Activated T-cell treated with anti-CD3 and anti-CD28 coated beads, Interleukin-2, amount 50 U/mL, for 4 hours (primary cell): ENCODE measurements at places on chromosomes 16 and 17.

GRCh38 chr16:60930291-60930690 is 1105.9 kb downstream of the CDH8 start:
- no peak for DNase-seq

GRCh38 chr16:78800523-78800922 is 701.1 kb downstream of the WWOX start:
- DNase-seq, result no peak

DNA sequence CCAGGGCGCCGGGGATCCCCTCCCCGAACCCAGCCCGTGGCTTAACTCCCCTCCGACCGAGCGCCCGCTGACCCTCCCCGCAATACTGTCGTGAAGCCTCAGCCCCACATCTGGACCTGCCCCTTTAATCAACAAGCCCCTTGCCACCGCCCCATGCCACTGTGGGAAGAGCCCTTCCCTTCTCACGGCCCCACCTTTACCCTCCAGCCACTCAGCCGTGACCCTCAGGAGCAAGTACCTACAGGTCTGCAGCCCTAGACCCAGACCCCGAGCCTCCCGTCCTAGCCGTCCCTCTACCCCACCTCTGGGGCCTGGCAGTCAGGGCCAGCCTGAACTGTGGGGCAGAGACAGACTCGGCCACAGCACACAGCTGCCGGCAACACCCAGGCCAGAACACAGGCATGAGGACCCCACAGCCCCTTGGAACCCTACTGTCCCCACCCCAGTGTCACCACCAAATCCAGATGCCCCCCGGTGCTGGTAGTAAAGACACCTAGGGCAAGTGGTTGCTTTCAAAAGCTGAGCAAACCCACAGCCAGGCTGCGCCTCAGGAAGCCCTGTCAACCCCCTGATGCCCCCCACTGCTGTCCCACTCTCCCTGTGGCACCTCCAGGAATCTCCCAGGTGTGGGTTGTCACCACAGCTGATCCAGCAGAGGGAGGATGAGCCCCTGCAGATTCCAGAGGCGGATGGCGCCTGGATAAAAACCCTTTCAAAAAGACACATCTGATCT is 1.4 kb downstream of the NXPH3 start:
- no peak for DNase-seq

DNA sequence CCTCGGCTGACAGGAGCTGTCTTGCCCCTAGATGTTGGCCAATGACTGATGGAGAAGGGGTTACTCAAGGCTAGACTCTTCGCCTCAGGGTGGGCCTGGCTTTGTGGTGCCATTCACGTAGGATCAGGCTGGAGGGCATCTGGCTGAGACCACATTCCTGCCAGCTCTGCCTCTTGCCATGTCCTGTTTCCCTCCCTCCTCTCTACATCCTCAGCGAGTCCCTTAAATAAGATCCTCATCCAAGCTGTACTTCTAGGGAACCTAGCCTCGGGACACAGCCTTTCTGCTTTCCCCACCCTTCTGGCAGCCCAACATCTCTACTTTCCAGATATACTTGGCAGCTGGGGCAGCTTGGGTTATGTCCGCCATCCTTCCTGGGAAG is 27.9 kb upstream of the EFCAB13 start:
- DNase-seq, result no peak

DNA sequence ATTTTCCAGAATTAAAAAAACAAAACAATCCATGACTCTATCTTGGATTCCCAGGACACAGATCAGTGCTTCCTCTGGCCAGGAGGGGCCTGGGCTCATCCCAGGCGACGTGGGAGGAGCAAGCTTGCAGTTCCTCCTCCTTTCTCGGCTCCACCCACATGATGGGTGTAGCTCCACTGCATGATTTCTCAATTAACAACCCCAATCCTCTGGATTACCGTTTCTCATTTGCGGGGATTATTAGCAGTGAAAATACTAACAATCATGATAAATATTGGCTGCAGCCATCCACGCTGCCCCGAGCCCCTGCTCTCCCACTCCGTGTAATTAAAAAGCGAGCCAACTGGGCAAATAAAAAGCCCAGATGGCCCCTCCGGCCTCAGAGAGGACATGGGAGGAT is 46.4 kb upstream of the SDK2 start:
- DNase-seq, result no peak

GRCh38 chr17:61503961-61504360 is 51.7 kb downstream of the TBX4 start:
- DNase-seq, result no peak

DNA sequence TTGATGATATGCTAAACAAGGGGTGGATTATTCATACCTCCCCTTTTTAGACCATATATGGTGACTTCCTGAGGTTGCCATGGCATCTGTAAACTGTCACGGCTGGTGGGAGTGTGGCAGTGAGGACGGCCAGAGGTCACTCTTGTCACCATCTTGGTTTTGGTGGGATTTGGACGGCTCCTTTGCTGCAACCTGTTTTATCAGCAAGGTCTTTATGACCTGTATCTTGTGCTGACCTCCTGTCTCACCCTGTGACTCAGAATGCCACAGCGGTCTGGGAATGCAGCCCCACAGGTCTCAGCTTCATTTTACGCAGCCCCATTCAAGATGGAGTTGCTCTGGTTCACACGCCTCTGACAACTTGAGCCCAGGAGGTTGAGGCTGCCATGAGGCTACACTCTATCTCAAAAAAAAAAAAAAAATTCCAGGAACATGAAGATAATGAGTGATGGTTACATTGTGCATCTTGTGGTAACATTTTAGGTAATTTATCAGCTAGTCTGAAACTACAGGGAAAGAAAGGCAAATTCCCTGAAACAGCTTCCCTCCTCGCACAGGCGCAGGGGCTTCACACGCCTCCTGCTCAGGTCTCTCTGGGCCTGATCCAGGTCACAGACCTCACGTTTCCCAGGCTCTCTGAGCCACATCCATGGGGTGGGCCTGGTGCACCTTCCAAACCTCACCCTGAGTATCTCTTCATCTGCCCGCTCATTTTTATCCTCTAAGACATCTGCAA is 15.3 kb upstream of the UBE2I start:
- no peak for DNase-seq

DNA sequence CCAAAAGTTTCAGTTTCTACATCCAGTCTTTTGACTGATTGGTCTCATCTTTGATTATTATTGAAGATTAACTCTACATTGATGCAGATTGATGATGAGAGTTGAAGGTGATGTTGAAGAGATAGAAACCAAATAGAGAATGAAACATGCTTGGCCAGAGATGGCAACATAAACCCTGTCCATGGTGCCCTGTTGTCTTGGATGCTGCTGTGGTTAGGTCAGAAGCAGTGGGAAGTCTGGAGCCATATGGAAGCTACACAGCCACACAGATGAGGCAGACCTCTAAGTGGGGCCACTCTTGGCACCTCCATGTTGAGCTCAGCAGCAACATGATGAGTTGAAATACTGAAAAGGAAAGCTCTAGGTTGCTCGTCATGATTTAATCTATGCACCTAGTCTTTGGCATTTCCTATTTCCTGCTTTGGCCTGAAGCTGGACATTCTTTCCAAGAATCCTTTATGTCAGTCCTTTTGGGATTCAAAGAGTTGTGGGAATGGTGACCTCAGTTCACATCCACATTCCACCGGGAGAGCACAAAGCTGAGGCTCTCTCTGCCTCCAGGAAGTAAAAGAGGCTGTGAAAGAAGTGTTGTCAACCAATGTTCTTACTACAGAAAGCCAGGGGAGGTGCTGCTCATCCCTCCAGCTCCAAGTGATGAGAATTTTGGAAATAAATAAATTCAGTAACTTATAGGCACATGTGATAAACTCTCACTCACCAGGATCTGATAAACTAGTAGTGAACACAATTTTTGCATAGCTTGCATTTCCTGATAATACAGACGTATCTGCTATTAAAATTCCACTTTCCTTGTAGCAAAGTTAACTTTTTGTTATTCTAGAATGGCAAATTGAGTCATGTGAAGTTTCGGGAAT is 127.7 kb upstream of the MAF start:
- DNase-seq, result no peak

- DNase-seq, result no peak
Observed at GRCh38 chr16:26961459-26961858, 105.3 kb upstream of the C16orf82 start.
